Spinal cord (tissue), 10 donors: ENCODE measurements at places on chromosomes 16 and 17. TPM values are rescaled to one million over a fixed set of nuclear protein-coding genes. Genes with fewer than 3 reads are reported as not detected.

The TAC4 gene
- total RNA-seq, result not detected

The MT1A gene
- not detected for total RNA-seq

The EVPLL gene
- total RNA-seq, result 0.10 TPM

The ELMO3 gene
- total RNA-seq, result 1.2 TPM

The HOXB6 gene
- total RNA-seq, result 41.3 TPM

The YWHAE gene
- total RNA-seq, result 486 TPM

The KRT40 gene
- 0.40 TPM for total RNA-seq

DNA sequence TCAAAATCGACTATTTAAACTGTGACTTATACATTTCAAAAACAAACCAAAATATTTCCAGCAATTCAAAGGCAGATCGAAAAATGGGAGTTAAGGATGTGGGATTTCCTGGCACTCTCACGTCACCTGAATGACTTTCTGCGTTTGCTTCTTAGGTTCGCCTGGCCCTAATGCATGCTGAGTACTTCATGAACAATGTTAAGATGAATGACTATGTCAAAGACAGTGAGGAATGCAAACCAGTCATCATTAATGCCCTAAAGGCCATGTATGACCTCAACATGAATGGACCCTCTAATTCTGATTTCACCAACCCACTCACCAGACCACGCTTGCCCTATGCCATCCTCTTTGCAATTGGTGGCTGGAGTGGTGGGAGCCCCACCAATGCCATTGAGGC is 7.3 kb downstream of the KLHL10 start:
- no peak for DNase-seq

- no peak for DNase-seq
Observed at GRCh38 chr16:16110111-16110490, 113.2 kb downstream of the ABCC6 start.

DNA sequence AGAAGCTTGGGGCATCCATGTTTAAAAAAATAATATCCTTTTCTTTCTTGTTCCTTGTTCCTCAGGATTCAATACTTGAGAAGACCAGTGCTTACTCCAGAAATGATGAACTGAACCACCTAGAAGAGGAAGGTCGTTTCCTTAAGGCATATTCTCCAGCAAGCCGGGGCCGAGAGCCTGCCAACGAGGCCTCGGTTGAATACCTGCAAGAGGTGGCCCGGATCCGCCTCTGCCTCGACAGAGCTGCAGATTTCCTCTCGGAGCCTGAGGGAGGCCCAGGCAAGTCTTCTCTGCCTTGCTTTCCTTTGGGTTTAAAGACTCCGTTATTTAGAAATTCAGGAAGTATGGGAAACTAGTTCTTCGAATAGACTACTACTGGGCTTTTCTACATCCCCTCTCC is 42.5 kb upstream of the ENDOV start:
- DNase-seq, result no peak

GRCh38 chr17:45172541-45173286 is 11.0 kb downstream of the HEXIM2 start:
- peak; percentile 83 for DNase-seq

DNA sequence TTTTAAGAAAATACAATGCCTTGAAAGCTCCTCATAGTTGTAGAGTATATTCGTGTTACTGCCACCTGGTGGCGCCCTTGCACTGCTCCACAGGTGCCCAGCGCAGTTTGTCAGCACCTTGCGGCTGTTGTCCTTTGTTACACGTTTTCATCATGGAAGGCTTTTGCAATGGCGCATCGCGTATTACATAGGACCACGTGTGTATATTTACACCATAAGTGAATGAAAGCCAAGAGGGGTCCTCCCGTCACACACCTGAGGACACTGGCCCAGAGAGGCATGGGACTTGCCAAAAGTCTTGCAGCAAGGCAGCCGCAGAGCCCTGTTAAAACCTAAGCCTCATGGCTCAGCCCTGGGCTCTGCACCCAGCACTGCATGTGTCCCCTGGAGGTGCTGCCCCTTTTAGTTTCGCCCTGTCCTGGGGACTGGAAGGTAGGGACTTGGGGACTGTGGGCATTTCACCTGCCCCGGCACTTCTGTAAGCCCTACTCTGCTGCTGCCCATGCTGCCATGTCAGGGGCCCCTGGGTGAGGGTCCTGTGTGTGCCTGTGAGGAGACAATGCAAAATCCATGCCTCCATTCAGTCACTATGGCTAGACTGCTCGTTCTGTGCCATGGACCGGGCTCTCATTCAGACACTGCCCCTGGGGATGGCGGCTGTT is 24.3 kb downstream of the POLR3E start:
- DNase-seq, result no peak

DNA sequence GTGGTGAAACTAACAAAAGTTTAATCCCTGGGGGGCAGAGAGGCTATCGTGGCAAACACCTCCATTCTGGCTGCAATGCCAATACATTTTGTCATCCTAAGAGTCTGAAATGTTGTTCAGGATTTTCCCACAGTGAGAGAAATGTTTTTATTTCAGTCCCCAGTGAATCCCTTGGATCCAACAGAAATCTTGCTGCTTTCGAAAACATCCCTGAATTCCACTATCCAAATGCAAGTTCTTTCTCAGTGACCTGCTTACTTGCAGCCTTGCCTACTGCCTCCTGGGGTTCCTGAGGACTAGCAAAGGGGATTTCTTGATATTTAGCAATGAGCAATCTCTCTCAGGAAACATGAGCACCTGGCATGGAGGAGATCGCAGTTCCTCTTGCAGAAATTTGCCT is 202.1 kb upstream of the IRX3 start:
- DNase-seq, result no peak

- DNase-seq, result peak; percentile 77
Observed at GRCh38 chr17:34519282-34519681, 60.1 kb upstream of the TMEM132E start.

- DNase-seq, result no peak
Observed at GRCh38 chr17:38566666-38567031, 39.1 kb downstream of the SRCIN1 start.

- peak; percentile 18 for DNase-seq
Observed at GRCh38 chr16:55037046-55037445, 106.4 kb downstream of the IRX5 start.

- no peak for DNase-seq
Observed at GRCh38 chr17:79072544-79072943, 2.1 kb upstream of the ENGASE start.

- DNase-seq, result no peak
Observed at GRCh38 chr16:89040391-89040790, 53.3 kb upstream of the ACSF3 start.

DNA sequence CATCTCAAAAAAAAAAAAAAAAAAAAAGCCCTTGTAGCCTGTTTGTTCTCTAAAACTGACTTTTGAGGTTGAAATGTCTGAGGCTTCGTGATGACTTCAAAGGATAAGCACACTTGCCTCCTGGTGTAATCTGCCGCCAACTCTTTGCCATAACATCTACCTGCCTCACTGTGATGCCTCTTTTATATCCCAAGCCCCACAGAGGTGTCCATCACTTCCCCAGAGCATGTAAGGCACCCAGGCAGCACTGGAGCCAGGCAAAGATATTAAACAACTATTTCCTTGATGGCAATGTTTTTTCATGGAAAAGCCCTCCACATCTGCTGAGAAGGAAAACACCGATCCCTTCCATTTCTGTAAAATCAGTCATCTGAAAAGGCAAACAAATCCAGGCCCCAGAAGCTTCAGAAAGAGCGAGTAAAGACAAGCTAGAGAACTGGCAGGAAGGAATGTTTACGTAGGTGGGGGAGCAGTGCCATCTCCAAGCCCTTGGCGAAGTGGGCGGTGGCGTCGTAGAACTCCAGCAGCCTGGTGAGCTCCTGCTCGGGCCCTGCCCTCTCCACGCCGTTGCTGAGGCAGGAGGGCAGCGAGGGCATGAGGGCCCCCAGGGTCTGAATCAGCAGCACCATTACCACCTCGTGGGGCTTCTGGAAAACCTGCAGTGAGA is 28.6 kb downstream of the COG7 start:
- DNase-seq, result no peak

DNA sequence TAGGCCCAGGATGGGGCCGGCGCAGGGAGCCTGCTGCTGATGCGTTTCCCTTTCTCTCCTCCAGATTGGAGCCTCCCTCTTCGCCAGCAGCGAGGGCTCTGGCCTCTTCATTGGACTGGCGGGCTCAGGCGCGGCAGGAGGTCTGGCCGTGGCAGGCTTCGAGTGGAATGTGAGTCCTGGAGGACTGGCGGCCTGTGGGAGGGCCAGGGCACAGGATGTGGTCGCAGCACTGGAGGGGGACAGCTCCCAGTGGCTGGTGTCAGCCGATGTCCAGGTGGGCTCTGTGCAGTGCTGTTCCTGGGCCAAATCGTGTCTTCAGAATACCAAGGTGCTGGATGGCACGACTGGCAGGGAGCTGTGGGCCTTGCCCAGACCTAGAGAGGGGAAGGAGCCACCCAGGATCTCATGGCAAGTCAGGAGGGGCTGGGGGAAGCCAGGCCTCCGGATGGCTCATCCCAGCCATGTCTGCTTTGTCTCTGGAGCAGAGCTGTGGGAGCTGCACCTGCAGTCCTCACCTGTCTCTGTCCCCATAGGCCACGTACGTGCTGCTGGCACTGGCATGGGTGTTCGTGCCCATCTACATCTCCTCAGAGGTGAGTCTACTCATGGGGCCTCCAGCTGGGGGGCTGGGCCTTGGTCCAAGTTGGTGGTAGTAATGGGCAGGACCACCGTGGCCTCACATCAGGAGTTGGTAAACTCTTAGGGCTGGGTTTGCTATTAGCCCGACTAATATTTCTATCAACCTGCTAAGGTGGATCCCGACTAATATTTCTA is 7.3 kb downstream of the SLC5A10 start:
- no peak for DNase-seq

DNA sequence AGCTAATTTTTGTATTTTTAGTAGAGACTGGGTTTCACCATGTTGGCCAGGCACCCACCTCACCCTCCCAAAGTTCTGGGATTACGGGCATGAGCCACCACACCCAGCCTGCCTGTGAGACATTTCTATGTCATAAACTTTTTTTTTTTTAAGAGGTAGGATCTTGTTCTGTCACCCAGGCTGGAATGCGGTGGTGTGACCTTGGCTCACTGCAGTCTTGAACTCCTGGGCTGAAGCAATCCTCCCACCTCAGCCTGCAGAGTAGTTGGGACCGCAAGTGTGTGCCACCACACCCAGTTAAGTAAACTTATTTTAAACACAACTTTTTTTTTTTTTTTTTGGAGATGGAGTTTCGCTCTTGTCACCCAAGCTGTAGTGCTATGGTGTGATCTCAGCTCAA is 47.2 kb downstream of the SCNN1G start:
- DNase-seq, result no peak

DNA sequence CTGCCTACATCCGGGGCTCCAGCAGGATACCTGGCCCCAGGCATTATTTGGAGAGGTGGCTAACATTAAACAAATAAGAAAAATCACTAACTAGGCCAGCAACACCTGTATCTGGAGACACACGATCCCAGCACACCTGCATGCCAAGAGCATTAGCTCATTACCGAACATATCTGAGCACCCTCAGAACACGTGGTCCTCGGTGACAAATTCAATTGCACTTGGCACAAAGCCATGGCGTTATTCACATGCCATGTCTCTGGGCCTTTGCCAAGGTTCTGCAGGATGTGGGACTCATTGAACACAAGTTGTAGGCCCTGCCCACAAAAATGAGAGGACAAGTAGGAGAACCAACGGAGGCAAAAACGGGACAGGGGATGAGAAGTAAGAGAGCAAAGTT is 552.3 kb downstream of the TOX3 start:
- no peak for DNase-seq

GRCh38 chr17:32514606-32515005 is 27.8 kb downstream of the CDK5R1 start:
- DNase-seq, result no peak
